Activated CD8-positive, alpha-beta T cell treated with anti-CD3 and anti-CD28 coated beads for 36 hours (primary cell): ENCODE measurements at places on chromosomes 12 and 14. TPM values are rescaled to one million over a fixed set of nuclear protein-coding genes. Genes with fewer than 3 reads are reported as not detected.

The GPR84 gene
- total RNA-seq = not detected

The INHBC gene
- not detected for total RNA-seq

GRCh38 chr12:58414398-58414871 is 473.1 kb downstream of the ATP23 start:
- DNase-seq = no peak

- DNase-seq = no peak
Observed at GRCh38 chr14:103380719-103381377, 4.4 kb upstream of the MARK3 start.

GRCh38 chr12:124740691-124741137 is 123.0 kb downstream of the SCARB1 start:
- peak; percentile 34 for DNase-seq

GRCh38 chr12:47604221-47604873 is 101.5 kb downstream of the RPAP3 start:
- DNase-seq = no peak

GRCh38 chr12:26465419-26466097 is 270.2 kb downstream of the SSPN start:
- DNase-seq = no peak

GRCh38 chr12:109455706-109456105 is 21.4 kb downstream of the KCTD10 start:
- DNase-seq = no peak

DNA sequence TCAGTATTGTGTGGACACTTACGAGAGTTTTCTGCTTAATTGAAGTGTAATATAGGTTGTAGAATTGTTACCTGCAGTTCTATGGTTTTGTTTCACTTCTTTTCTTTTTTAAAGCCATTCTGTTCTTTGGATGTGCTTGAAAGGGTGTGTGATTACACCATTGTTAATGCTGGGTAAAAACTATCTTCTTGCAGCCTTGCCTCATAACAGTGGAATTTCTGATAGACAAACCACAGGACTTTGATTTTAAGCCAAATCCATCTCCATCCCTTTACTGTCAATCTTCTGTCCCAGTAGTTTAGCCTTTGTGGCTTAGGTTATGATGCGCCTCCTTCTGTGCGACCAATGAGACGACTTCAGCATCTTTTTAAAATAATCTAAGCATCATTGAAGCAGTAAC is 182.3 kb downstream of the PELI2 start:
- DNase-seq = no peak
